H1 (cell line): ENCODE measurements at places on chromosomes 7 and 10. TPM values are rescaled to one million over a fixed set of nuclear protein-coding genes. Genes with fewer than 3 reads are reported as not detected.

Gene ASB15
- not detected in 2 replicates for total RNA-seq

Gene MMRN2
- 0.96 and 1.2 TPM in 2 replicates for total RNA-seq

Gene TRPV6
- total RNA-seq: 0.48 and 0.52 TPM in 2 replicates

Gene OR6B1
- total RNA-seq: not detected in 2 replicates

Gene MYPN
- total RNA-seq: not detected in 2 replicates

Gene HTR7
- total RNA-seq: 24.6 and 26.9 TPM in 2 replicates

Gene IL2RA
- not detected in 2 replicates for total RNA-seq

Gene INHBA
- total RNA-seq: 2.7 and 2.8 TPM in 2 replicates

Gene SLC13A4
- total RNA-seq: 3.7 and 3.9 TPM in 2 replicates

Gene TAS2R4
- total RNA-seq: 1.3 TPM in 2 replicates

Gene ITIH5
- total RNA-seq: 7.6 and 9.8 TPM in 2 replicates

Gene ZNF804B
- total RNA-seq: not detected in 2 replicates

Gene FAM25C
- total RNA-seq: not detected in 2 replicates

Gene GNAT3
- not detected in 2 replicates for total RNA-seq

Gene CDH23
- 1.9 and 2.0 TPM in 2 replicates for total RNA-seq

Gene LARP4B
- 78.6 and 82.8 TPM in 2 replicates for total RNA-seq

Gene HOXA3
- not detected in 2 replicates for total RNA-seq

Gene VKORC1L1
- total RNA-seq: 43.9 and 45.3 TPM in 2 replicates

Gene CNPY1
- not detected in 2 replicates for total RNA-seq

Gene ENKUR
- not detected in 2 replicates for total RNA-seq

Gene CPED1
- total RNA-seq: 0.25 and 0.39 TPM in 2 replicates

Gene TNKS2
- total RNA-seq: 71.8 and 73.6 TPM in 2 replicates

Gene SUN3
- total RNA-seq: not detected in 2 replicates

GRCh38 chr10:132392811-132393694 lies 3.9 kb upstream of the PWWP2B start:
- DNase-seq: no peak
- no peaks in the 10 kb centered on the region for H3K36me3 ChIP-seq
- H3K4me3 ChIP-seq: no peak overlapping the region
- H3K4me1 ChIP-seq: no peaks in the 10 kb centered on the region
- H3K27me3 ChIP-seq: peaks cover 6% of the 10 kb centered on the region; the same call in 1 of the 2 replicates

DNA sequence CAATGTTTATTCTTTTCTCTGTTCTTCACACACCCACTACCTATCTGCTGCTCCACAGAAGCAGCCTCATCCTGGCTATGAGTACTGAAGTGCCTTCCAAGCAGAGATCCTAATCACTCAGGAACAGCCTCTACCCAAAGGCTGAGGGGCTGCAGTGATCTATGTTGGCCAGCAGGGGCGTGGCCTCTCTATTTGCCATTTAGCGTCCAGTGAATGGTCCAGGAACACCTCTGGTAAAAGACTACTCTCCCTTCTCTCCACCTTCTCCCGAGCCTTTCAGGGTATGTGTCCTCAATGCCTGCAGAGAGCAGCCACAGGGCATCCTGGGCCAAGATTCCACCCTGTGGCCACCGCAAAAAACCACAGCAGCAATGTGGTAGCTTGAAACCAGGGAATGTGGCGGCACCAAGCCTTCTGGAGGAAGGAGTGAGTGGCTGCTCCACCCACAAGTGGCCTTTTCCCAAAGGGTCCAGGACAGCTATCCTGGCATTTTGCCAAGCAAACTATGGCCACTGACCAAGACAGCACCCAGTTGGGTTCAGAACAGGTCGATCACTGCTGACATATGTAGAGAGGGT lies 70.9 kb downstream of the SYPL1 start:
- no peak for DNase-seq
- no peaks in the 10 kb centered on the region; the same call in 1 of the 2 replicates for H3K4me1 ChIP-seq
- no peak overlapping the region for H3K27ac ChIP-seq
- no peaks in the 10 kb centered on the region for H3K36me3 ChIP-seq
- H3K4me3 ChIP-seq: no peak overlapping the region

DNA sequence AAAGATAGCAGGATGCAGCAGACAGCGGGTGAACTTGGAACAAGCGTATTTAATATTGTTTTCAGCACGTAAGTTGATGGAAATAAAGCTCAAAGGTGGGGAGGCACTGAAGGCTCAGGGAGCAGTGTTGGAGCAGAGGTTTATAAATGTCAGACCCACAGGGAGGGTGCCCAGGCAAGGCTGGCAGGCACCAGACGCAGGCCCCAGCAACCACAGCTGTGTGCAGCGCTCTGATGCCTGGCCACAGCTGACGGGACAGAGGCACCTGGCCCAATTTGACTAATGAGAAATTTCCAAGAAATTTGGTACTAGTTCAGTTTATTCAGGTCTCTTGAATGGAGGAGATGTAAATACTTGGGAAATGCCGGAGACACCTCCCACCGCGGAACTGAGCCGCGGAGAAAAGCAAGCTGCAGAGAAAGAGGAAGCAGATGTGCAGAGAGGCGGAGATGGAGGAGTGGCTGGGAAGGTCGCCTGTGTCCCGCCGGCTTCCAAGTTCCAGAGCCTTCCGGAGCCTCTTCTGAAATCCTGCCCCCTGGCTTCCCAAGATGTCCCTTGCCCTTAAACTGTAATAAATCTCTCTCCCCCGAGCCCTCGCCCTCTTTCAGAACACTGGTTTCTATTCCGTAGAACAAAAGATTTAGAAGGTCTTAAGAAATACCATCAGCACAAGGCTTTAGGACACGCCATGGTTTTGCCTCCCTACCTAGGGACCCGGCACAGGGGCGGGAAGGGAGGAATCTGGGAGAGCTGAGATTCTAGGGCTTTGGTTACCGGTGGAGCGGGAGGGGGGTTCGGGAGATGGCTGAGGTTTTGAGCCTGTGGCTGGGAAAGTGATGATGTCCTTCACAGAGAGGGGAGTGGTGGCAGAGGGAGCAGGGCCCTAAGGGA lies 38.4 kb upstream of the PLXNA4 start:
- peaks cover 13% of the 10 kb centered on the region for H3K4me1 ChIP-seq
- no peak overlapping the region for H3K27ac ChIP-seq
- peak overlapping the region; percentile 31 for H3K4me3 ChIP-seq
- peak; percentile 34 for DNase-seq
- peaks cover 13% of the 10 kb centered on the region; the same call in 1 of the 2 replicates for H3K27me3 ChIP-seq

- H3K27ac ChIP-seq: no peak overlapping the region; the same call in 1 of the 2 replicates
- peak; percentile 77 for DNase-seq
- no peaks in the 10 kb centered on the region for H3K27me3 ChIP-seq
- H3K36me3 ChIP-seq: no peaks in the 10 kb centered on the region
- peak overlapping the region; percentile 67 for H3K4me3 ChIP-seq
These were observed 43.4 kb downstream of the LDB3 start for GRCh38 chr10:86711513-86712316.

GRCh38 chr7:108002726-108003598 lies at the start of gene LAMB1:
Gene LAMB1, minus strand, starts transcription at chr7:108003161. Its CDS starts 276 bp downstream, at chr7:108002885.
- peaks cover 21% of the 10 kb centered on the region for H3K4me1 ChIP-seq
- no peak within 1 kb of the TSS for H3K27ac ChIP-seq
- DNase-seq: peak; percentile 87
- H3K4me3 ChIP-seq: peak within 1 kb of the TSS; percentile 40

- H3K27me3 ChIP-seq: no peaks in the 10 kb centered on the region
- no peak for DNase-seq
- no peak overlapping the region for H3K4me3 ChIP-seq
These were observed 58.1 kb downstream of the PARP12 start for GRCh38 chr7:140004672-140005071.

DNA sequence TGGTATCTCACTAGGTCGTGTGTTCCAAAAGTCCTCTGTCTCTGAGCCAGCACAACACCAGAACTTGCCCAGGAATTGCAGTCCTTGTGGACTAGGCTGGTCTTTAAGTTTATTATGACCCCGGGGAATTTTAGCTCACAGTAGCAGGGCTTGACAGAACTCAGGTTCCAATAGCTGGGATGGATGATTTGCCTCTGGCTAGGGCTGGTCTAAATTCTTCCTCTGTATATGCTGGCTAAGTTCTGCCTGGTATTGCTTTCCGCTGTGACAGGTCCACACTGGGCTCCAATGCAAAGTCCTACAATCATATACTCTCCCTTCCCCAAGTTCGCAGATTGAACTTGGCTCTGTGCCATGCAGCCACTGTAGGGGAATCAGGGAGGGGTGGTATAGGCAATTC lies 52.5 kb downstream of the FAS start:
- H3K27me3 ChIP-seq: no peaks in the 10 kb centered on the region
- no peaks in the 10 kb centered on the region for H3K36me3 ChIP-seq
- no peaks in the 10 kb centered on the region for H3K4me1 ChIP-seq
- no peak overlapping the region for H3K27ac ChIP-seq
- H3K4me3 ChIP-seq: no peak overlapping the region
- DNase-seq: no peak

GRCh38 chr10:131963350-131963749 lies 18.4 kb downstream of the BNIP3 start:
- no peak overlapping the region for H3K4me3 ChIP-seq
- no peaks in the 10 kb centered on the region for H3K36me3 ChIP-seq
- DNase-seq: no peak
- H3K4me1 ChIP-seq: no peaks in the 10 kb centered on the region

GRCh38 chr7:5337047-5337446 lies 54.3 kb downstream of the SLC29A4 start:
- H3K27me3 ChIP-seq: no peaks in the 10 kb centered on the region
- H3K36me3 ChIP-seq: no peaks in the 10 kb centered on the region
- H3K27ac ChIP-seq: no peak overlapping the region

DNA sequence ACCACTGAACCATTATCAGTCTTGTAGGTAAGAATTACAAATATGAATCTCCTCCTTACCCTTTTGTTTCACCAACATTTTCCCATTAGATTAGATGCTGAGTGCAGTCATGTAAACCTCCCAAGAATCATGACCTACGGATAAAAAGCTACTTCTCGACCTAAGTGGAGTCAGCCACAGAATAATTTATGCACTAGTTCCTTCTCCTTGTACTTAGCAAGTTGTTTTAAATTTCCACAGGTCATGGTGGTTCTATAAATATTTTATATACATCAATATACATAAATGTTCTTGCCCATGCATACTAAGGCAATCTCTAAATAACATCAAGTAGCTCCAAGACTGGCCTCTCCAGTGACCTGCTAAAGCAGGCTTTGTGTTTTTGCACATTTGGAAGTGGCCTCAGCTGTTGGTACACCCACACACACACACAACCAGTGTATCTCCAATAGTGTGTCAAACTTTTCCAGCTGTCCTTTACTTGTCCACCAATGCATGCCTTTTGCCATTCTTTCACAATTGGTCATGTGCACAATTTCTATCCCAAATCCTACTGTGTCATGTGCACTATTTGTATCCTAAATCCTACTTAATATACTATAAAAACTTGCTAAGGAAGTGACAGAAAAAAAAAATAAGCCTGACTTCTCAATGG lies 21.5 kb downstream of the LMOD2 start:
- H3K4me3 ChIP-seq: no peak overlapping the region
- no peak overlapping the region for H3K27ac ChIP-seq
- no peaks in the 10 kb centered on the region for H3K27me3 ChIP-seq
- no peak for DNase-seq
- H3K4me1 ChIP-seq: no peaks in the 10 kb centered on the region

- no peak overlapping the region for H3K27ac ChIP-seq
- no peak for DNase-seq
- H3K4me1 ChIP-seq: no peaks in the 10 kb centered on the region
- no peaks in the 10 kb centered on the region for H3K36me3 ChIP-seq
These were observed 171.9 kb downstream of the OTUD1 start for GRCh38 chr10:23610626-23611307.

DNA sequence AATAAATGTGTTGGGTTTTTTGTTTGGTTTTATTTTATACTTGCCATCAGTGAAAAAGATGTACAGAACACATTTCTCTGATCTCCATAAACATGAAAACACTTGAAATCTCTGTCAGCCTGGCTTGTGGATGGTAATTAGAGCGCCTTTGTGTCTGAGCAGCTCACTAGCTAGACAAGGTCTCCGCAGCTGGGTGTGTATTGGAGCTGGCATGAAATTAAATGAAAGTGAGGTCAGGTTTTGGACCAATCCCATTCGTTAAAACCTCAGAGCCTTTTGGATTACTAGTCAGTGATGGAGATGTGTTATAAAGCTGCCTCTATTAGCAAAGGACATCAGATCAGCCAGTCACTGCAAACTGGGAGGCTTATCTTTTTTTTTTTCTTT lies 2.7 kb downstream of the FRAT1 start:
- peaks cover 23% of the 10 kb centered on the region for H3K27me3 ChIP-seq
- DNase-seq: no peak
- H3K4me1 ChIP-seq: peaks cover 15% of the 10 kb centered on the region
- no peaks in the 10 kb centered on the region for H3K36me3 ChIP-seq
- H3K27ac ChIP-seq: no peak overlapping the region

GRCh38 chr7:140657891-140658290 lies 14.9 kb upstream of the ADCK2 start:
- H3K4me3 ChIP-seq: no peak overlapping the region
- no peaks in the 10 kb centered on the region for H3K27me3 ChIP-seq
- no peaks in the 10 kb centered on the region for H3K36me3 ChIP-seq
- peaks cover 3% of the 10 kb centered on the region for H3K4me1 ChIP-seq
- no peak for DNase-seq

DNA sequence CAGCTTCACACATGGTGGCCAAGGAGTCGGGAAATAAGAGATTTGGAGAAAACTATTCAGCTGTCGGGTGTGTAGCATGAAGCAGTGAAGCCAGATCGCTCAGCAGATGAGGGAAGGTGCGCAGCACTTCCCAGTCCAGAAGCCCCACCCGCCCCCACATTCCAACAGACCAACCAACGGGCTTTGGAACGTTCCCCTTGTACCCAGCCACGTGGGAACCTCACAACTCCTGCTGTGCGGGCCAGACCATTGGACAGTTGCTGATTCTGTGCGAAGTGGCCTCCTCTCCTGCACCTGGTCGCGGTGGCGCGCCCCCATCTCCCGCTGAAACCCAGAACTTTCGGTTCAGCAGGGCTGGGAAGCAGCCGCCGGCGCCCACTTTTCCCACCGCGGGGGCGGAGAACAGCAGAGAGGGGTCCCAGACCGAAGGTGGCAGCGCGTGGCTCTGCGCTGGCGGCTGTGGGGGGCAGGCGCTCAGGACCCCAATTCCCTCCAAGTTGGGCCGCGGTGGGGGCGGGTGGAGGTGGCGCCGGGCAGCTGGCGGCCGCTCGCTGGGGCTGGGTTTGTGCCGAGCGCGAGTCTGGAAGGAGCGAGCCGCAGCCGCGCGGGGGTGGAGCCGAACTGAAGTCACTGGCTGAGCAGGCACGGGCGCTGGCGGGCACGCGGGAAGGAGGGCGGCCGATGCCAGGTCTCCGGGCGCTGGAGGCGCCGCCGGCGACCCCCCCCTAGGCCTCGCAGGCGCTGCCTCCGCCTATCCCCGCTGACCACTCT lies 1301.5 kb upstream of the SORCS1 start:
- no peak overlapping the region for H3K27ac ChIP-seq
- peaks cover 15% of the 10 kb centered on the region for H3K27me3 ChIP-seq
- no peaks in the 10 kb centered on the region for H3K4me1 ChIP-seq
- no peaks in the 10 kb centered on the region for H3K36me3 ChIP-seq
- DNase-seq: peak; percentile 69

GRCh38 chr7:42315631-42316030 lies 78.6 kb upstream of the GLI3 start:
- no peaks in the 10 kb centered on the region for H3K4me1 ChIP-seq
- no peaks in the 10 kb centered on the region for H3K36me3 ChIP-seq
- no peak for DNase-seq
- H3K27ac ChIP-seq: no peak overlapping the region
- H3K27me3 ChIP-seq: no peaks in the 10 kb centered on the region
- H3K4me3 ChIP-seq: no peak overlapping the region

DNA sequence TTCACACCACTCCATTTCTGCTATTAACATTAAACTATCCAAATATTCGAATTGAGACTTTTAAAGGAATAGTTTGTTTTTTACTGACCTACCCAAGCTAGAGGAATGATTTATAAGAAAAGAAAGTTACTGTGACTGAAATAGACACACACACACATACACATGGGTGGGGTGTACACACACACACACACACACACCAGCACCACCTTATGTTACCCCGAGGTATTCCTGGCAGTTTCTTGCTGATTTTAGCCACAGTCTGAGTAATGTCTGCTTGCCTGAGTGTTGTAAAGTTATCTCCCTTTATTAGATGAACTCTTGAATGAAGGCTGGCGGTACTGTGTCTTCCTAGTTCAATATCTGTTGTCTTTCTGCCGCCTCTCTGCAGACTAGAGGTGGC lies 91.3 kb upstream of the PRKG1 start:
- no peaks in the 10 kb centered on the region for H3K4me1 ChIP-seq
- no peak for DNase-seq
